NCI-H2227 treated with DMSO at 0.1 percent for 48 hours (cell line): ENCODE measurements at places on chromosomes 4 and X.

DNA sequence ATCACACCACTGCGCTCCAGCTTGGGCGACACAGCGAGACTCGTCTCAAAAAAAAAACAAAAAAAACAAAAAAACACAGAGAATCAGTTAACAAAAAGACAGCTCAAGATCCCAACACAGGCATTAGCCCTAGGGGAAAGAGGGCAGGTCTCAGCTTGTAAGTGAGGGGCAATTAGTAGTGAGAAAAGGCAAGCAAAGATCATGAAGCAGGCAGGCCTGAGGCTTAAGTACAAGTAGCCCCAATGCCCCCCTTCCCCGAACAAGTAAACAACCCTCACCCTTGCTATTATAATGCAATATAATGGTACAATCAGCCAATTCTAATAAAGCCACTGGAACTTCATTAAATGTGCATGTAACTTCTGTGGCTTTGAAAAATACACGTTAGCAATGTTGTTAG, 17.0 kb downstream of the ADGRA3 start:
- DNase-seq = no peak

DNA sequence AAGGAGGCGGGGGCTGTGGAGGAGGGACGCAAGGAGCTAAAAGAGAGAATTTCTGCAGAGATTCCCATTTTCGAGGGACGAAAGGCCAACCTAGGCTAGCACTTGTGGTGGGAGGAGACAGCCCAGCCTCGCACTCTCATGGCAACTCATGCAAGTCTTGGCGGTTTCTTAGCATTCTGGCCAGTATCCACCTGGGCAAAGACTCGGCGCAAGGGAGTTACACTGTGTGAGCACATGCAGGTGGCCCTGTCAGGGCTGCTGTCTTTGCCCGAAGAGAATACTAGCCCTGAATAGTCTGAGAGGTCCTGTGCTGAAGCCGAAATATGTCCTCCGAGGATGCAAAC, 15.5 kb downstream of the MCF2 start:
- DNase-seq = no peak

- DNase-seq = no peak
Measured at GRCh38 chr4:123476089-123476488, 79.5 kb downstream of the SPRY1 start.

DNA sequence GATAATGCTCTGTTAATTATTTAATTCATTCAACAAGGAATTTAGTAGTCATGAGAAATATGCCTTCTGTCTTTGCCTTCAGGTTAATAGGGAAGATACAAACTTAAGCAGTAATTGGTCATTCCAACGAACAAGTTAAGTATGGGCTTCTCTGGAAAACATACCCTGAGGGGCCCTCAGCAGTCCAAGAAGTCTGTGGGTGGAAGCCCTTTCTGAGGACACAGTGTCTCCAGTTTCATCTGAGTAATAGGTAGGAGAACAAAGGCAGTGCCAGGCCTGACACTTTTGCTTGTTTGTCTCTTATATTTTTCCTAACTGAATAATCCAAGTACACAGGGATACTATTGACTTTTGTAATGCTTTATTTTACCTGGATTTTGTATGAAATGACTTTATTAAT, 262.5 kb downstream of the FBXW7 start:
- DNase-seq = no peak

GRCh38 chrX:111652719-111653118, 28.3 kb upstream of the ALG13 start:
- DNase-seq = no peak

DNA sequence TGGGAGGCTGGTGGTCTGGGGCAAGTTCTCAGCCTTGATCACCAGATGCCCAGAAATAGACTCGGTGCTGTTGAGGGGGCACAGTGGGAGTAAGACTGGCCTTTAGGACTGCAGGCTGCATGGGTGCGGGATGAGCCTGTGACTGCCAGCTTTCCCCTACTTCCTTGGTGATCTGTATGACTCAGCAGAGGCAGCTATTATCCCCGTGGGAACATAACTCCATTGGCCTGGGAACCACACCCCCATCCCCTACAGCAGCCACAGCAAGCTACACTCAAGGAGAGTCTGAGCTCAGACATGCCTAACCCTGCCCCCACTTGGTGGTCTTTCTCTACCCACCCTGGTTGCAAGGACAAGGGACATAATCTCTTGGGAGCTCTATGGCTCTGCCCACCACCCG, 20.6 kb downstream of the CLIC2 start:
- no peak for DNase-seq

DNA sequence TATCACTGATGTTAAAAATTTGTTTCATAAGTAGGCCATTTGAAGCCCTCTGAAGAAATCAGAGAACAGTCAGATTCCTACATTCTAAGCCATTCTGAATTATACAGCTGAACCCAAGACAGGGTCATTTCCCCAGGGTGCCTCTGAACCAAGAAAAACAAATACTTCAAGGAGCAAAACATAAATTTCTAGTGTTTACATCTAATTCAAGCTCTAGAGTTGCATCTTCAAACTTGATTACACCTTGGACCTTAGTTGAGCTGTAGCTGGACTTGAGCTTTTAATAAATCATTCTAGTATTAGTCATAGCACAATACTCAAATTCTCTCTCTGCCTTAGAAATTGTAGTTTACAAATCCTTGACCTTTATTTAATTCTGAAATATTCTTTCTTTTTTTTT, 87.6 kb upstream of the IL15 start:
- DNase-seq = no peak
